ENCODE measurements at places on chromosomes 2 and 18.

GRCh38 chr2:7269106-7269643 lies 352.0 kb downstream of the RNF144A start:
- DNase-seq, result no peak

GRCh38 chr2:204201507-204201906 lies 264.9 kb downstream of the ICOS start:
- DNase-seq, result no peak

- DNase-seq, result no peak
Observed at GRCh38 chr18:8876887-8877286, 171.5 kb downstream of the MTCL1 start.

GRCh38 chr18:35239314-35239713 lies 1.5 kb upstream of the ZNF397 start:
- DNase-seq, result no peak

Measured in right atrium auricular region (tissue), 2 donors.